ENCODE measurements at places on chromosomes 13 and 19.
A peak's percentile ranks its signal among the peaks of the same experiment; 100 is the strongest.

DNA sequence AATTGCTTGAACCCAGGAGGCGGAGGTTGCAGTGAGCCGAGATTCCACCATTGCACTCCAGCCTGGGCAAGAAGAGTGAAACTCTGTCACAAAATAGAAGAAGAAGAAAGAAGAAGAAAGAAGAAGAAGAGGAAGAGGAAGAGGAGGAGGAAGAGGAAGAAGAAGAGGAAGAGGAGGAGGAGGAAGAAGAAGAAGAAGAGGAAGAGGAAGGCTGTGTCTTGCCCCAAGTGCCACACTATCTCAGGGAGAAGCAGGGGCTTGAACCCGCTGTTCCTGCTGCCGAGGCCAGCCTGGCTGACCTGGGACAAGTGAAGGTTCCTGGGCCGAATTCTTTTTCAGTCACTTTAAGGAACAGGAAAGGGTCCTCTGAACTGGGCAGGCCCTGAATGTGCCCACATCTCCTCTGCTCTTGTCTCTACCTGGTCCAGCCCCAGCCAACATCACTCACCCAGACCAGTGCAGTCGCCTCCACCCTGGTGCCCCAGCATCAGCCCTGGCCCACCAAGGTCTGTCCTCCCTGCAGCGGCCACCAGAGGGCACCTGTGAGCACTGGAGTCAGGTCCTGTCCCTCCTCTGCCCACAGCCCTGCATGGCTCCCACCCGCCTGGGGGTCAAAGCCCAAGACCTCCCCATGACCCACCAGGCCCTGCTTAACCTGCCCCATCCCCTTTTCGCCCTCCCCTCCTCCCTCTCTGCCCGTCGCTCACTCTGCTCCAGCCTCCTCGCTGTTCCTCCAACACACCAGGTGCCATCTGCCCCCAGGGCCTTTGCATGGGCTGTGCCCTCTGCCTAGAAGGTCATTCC, 20.0 kb downstream of the TICAM1 start:
- peak; percentile 79 for DNase-seq

GRCh38 chr13:73273745-73274144, 214.9 kb downstream of the KLF5 start:
- DNase-seq = no peak

DNA sequence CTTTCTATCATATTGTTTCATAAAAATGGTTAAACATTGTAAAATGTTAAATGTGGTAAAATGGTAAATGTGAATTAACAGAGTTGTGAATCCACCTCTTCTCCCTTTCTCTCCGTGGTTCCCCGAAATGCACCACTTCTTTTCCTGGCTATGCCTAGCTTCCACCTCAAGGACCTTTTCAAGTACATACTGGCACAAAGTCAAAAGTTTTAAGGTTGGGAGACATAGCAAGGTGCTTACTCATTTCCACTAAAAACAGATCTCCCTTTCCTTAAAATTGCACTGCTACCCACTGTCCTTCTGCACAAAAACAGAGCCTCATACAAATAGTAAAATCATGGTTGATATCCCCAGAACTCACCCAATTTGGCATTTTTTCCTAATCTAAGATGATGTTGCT, 558.2 kb downstream of the SLITRK6 start:
- DNase-seq = no peak

- no peak for DNase-seq
Observed at GRCh38 chr13:113882716-113883115, 18.8 kb upstream of the GAS6 start.

DNA sequence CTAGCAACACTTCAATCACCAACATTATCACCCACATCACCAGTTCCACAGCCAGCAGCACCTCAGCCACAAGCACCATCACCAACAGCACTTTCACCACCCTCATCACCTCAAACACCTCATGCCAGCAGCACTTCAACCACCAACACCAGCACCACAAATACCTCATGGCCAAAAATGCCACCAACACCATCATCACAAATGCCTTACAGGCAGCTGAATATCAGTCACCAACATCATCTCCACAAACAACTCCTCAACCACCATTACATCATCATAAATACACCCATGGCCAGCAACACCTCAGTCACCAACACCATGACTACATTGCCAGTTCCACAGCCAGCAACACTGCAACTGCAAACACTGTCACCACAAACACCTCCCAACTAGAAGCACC, 10.4 kb downstream of the FCER2 start:
- DNase-seq = no peak

Data from stimulated activated CD8-positive, alpha-beta memory T cell treated with anti-CD3 and anti-CD28 coated beads, Interleukin-2, amount 100 ng/mL, for 1 hour (primary cell).